ENCODE measurements at places on chromosomes 5 and 9.

DNA sequence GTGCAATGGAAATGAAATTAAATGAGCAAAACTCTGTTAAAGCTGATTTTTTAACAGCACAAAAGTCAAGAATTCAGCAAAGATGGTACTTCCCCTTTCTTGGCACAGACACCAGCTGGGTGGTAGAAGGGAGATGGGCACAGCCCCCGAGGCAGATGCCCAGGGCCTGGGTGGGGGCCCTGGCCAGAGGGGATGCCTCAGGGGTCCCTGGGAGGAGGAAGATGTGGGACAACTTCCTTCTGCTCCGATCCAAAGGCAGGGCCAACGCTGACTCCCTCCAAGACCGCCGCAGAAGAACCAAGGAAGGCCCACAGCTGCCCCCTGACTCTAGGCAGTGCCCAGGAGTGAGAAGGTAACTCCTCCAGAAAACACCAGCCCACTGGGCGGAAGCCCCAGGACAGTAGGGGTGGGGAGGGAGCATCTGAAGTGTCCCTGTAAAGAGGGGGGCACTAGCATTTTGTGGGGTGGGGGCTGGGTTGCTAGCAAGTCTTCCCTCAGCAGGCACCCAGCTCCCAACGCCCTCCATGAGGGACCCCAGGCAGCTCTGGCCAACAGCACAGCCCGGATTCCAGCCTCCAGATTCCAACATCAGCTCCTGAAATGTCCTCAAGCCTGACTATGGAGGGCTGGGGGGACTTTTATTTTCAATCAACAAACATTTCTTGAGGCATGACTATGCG, 4.9 kb downstream of the NACC2 start:
- DNase-seq, result no peak

DNA sequence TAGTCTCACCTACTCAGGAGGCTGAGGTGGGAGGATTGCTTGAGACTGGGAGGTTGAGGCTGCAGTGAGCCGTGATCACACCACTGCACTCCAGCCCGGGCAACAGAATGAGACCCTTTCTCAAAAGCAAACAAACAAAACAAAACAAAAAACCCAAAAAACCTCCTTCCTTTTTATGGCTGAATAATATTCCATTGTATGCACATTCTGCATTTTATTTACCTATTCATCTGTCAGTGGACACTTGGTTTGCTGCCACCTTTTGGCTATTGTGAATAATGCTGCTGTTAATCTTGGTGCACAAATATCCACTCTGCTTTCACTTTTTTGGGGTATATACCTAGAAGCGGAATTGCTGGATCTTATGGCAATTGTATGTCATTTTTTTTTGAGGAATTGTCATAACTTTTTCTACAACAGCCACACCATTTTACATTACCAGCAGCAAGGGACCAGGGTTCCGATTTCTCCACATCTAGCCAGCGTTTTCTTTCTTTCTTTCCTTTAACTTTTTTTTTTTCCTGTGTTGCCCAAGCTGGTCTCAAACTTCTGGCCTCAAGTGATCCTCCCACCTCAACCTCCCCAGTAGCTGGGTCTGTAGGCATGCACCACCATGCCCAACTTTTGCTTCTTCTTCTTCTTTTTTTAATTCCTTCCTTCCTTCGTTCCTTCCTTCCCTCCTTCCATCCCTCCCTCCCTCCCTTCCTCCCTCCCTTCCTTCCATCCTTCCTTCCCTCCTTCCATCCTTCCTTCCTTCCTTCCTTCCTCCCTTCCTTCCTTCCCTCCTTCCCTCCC, 30.6 kb downstream of the NKX2-5 start:
- DNase-seq, result no peak

DNA sequence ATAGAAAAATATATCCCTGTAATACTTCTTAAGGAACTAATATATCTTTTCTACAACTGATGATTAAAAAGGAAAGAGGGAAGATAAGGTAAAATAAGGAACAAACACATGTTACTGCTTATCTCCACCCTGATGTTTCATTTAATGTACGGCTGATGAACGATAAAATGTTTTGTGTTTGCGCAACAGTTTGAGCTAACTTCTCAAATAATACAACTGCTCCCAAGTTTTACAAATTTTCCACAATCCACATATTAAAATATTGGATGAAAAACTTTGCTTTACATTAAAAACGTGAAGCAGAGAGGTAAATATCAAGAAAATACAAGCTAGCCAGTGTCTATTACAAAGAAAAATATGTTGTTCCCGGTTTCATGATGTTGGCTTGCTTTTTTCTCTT, 21.0 kb upstream of the CSNK1G3 start:
- no peak for DNase-seq

DNA sequence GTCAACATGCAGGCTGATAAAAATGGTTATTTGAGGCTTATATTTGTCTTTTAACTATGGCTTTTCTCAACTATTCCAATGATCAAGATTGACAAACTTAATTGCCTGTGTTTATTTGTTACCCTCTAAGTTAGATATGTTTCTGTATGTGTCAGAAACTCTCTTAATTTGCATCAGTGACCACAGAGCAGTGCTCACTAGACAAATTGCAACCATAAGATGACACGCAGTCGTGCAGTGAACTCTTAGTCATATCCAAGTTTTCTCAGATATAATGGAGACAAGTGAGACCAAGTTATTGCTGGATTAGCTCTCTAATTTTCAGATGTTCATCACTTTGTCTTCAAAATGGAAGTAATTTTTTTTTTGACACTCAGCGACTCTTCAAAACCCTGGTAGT, 342.2 kb upstream of the RFX3 start:
- DNase-seq, result no peak

- no peak for DNase-seq
Measured at GRCh38 chr9:131545003-131545785, at the start of gene PRRT1B. Gene PRRT1B (plus strand): TSS chr9:131545523. CDS start chr9:131545616, 93 bp downstream.

DNA sequence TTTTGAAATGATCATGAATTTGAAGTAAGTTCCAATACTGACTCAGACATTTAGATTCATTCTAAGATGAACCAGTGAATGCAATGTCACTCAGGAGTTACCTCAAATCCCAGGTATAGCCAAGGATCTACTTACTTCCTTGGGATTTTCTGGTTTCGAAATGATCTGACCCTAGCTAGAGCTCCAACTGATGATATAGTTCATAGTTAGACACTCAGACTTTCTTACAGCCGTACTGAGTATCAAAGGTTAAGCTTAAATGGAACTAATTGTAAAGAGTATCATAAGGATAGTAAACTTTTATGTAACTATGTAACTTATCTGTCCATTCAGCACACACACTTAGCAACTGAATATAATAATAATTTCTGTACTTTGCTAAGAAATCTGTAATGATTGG, 84.0 kb upstream of the FSD1L start:
- no peak for DNase-seq

DNA sequence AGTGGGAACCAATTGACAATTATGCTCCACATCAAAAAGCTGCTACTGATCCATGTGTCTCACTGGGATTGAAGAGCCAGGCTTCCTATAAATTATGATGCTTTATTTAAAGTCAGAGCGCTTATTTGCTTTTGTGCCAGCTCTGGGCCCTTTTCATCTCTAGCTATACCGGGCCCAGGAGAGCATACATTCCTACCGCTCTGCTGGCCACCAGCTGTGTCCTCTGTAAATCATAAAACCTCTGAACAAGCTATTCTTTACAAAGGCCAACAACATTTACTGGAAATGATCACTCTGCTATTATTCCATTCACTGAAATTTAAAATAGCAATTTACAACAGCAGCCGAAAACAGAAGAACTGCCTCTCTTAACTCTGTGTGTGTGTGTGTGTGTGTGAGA, 86.6 kb downstream of the ZNF608 start:
- no peak for DNase-seq

DNA sequence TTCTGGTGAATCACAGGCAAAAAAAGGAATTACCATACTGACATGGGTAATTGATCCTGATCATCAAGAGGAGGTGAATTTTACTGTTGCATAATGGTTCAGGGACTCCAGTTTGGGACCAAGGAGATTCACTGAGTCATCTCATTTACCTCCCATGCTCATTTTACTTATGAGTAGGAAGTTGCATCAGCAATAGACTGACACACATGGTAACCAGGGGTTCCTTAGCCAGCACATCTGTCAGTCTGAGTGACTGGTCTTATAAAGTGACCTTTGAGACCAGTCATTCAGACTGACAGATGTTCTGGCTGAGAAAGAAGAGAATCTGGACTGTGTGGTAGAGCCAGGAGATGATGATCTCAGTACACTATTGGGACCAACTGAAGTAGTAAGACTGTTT, 384.6 kb upstream of the CD180 start:
- no peak for DNase-seq

- no peak for DNase-seq
Measured at GRCh38 chr5:79536193-79536906, 22.4 kb upstream of the HOMER1 start.

- DNase-seq, result no peak
Measured at GRCh38 chr9:104280711-104281110, 186.6 kb downstream of the SMC2 start.

- DNase-seq, result no peak
Measured at GRCh38 chr9:120863833-120864232, 13.2 kb downstream of the PHF19 start.

DNA sequence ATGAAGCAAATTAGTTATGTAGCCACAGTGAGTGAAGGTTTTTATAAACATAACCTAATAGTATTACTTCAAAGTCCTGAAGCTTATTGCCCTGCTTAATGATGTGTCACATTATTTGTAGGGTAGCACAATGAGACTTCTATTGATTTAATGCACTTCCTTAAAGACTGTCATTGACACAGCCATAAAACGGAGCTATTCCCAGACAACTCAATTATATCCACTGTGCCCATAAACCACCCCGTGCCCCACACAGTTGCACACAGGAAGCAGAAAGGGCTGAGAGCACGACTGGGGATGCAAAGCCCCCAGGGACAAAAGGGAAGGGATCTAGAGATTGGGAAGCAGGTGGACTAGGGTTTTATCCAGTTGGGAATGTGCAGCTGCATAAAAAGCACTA, 37.0 kb downstream of the TRIM32 start:
- DNase-seq, result no peak

- peak; percentile 16 for DNase-seq
Measured at GRCh38 chr9:76109953-76110352, 219.5 kb downstream of the PCSK5 start.

DNA sequence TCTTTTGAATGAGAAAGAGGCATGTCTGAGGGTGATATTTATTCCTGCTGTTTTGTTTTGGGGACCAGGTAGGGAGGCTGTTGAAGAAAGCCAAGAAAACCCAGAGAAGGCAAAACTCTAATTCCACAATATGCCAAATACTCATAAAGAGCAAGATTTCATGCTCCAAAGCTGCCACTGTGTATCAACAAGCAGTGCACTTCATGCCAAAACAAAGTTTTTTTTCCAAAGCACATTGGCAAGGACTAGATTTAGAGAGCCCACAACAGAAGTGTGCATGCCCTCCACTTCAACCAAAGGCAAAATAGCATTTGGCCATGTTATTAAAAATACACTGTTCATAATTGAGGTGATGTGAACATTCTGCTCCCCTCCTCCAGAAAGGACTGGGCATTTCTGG, 229.9 kb downstream of the EBF1 start:
- DNase-seq, result no peak

GRCh38 chr9:122791872-122792669, 3.3 kb downstream of the OR5C1 start:
- no peak for DNase-seq

DNA sequence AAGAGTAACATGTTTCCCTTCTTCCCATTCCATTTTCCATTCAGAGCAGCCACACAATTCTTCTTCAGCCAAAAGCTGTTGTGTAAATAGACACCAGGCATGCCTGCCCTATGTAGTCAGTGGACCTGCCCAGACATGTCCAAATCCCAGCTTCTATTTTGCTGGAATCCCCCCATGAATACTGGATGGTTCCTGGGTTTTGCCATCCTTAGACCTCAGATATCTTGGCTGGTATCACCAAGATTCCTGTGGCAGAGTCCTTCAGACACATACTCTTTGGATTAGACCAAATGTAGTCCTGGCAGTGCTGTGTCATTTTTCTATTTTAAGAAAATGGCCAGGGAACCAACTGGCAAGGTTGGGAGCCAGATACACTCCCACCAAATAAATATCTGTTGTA, 10.3 kb downstream of the FST start:
- no peak for DNase-seq

GRCh38 chr9:72599874-72600534, 78.6 kb downstream of the TMC1 start:
- no peak for DNase-seq

- DNase-seq, result no peak
Measured at GRCh38 chr5:124888622-124889485, 142.4 kb upstream of the ZNF608 start.

DNA sequence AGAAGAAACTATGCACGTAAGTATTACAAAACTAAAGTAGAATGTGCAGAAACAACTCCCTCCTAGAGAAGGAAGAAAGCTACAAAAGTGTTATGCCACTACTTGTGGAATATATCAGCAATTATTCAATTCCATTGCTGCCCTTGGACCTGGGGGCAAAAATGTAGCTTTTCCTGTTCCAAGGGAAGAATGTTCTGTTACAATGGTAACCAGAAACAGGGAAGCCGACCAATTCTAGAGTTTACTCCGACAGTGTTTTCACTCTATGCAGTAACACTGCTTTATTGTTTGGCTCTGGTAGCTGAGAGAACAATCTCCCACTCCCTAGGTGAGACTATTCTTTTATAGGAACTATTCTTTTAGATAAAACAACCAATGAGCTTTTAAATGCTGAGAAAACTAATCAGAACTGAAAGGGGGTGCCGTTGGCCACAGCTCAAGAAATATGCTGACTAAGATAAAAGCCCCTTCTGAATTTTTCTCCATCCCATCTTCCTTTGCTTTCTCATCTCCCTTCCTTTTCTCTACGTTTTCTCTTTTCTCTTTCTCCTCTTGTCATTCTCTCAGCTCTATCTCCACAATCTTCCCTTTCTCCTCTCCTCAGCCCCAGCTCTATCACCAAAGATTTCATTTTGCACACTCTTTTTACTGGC, 54.1 kb downstream of the SLC1A3 start:
- peak; percentile 33 for DNase-seq

GRCh38 chr9:137813167-137813566, 64.4 kb upstream of the CACNA1B start:
- DNase-seq, result no peak

GRCh38 chr5:80343067-80343466, 23.3 kb downstream of the SPZ1 start:
- no peak for DNase-seq

DNA sequence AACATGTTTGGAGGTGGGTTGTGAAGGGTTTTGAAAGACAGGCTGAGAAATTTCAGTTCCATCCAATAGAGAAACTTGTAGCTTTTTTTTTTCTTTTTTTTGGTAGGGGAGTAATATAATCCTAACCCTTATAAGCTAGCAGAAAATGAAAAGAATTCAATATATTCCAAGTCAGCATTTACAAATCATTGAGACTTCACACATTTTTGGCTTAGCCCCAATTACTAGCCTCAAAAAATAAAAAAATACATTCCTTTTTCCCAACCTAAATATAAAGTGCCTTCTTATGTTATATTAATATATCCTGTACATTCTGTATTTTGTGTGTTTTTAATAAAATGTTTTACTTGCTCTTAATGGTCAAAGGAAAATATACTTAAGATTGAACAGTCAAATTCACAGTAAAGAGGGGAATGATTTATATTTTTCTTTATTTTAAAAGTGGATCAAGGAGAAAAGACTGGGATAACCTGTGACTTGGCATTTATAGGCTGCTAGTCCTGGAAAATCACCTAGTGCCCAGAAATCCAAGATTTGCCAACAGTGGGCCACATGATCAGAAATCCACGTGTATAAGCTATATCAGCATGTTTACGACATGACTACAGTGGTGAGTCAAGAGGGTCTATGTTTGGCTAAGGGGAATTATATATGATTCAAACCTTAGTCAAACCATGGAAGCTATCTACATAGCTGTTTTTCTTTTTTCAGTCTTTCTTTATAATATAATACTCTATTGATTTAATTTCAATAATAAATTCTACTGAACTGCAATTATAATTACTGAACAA, 14.5 kb downstream of the HACD4 start:
- DNase-seq, result no peak

Data from Ammon's horn (tissue), 1 donor.